Testis (tissue), 5 donors: ENCODE measurements at places on chromosomes 5 and 9.
A peak's percentile ranks its signal among the peaks of the same experiment; 100 is the strongest.

GRCh38 chr9:88567870-88568269, 32.9 kb downstream of the NXNL2 start:
- DNase-seq = no peak

GRCh38 chr5:134072471-134073210, 41.8 kb upstream of the TCF7 start:
- no peak for DNase-seq

GRCh38 chr5:125002727-125003598, 256.5 kb upstream of the ZNF608 start:
- DNase-seq = no peak

GRCh38 chr5:148910216-148910615, 83.8 kb downstream of the ADRB2 start:
- no peak for DNase-seq

DNA sequence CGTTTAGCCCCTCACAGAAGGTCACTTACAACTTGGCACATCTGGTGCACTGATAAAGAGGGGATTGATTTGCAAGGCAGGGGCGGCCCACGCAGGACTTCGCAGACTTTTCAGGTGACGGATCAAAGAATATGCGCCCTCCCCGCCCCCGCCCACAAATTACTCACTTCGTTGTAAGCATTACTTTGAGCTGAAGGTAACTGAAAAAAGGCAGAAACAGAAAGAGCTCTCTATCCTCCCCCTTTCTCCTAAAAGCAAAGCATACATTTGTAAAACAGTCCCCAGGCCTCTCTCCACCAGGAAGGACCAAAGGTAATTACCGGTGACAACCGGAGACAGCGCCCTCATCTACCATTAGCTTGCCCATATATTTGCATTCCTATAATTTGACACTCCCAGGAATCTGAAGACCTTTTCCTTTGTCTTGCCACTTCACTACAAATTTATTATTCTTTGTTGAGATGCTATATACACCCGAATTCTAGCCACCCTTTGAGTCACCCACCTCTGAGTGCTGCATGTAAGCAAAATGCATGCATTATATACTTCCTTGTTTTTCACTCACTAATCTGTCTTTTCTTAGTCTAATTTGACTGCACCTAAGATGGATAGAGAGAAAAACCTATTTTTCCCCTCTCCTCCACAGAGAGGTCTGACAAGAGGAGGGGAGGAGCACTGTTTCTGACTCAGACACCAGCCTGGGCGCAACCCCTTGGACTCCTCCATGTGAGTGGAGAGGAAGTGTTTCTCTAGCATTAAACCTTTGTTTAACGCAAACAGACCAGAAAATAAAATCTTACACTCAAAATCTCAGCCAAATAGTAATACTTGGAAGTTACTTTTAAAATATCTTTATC, 74.7 kb upstream of the SPIN1 start:
- DNase-seq = no peak

- peak; percentile 69 for DNase-seq
Observed at GRCh38 chr9:95494416-95495371, 22.1 kb downstream of the PTCH1 start.

- no peak for DNase-seq
Observed at GRCh38 chr5:107515521-107516080, 155.1 kb downstream of the EFNA5 start.

DNA sequence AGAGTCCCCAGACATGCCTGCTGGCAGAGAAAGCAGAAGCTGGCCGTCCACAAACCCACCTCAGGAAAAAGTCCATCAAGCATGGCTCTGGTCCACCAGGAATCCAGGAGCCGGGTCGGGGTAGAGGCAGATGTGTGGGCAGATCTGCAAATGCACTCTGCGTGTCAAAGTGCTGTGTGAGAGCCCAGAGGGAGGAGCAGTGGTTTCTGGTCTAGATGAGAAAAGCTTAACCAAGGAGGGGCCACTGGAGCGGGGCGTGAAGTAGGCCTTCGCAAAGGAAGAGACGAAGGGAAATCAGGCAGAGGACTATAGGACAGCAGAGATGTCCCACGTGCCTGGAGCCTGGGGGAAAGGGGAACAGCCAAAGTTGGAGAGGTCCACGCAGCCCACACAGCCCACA, 40.0 kb downstream of the TTLL11 start:
- DNase-seq = no peak

DNA sequence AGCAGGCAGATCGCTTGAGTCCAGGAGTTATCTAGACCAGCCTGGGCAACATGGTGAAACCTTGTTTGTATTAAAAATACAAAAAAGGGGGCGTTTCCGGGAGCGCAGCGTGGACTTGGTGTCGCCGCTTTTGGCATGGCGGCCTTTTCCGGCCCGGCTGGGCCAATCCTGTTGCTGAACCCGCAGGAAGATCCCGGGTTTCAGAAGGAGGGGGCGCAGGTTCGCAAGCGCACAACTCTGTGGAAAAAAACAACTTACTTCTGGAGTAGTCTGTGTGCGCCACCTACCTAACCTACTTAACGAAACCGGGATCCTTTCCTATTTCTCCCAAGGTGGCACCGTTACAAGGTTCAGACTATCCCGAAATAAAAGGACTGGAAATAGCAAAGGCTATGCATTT, 198.6 kb downstream of the MSX2 start:
- peak; percentile 52 for DNase-seq

- peak; percentile 66 for DNase-seq
Observed at GRCh38 chr9:33044677-33045282, 19.7 kb downstream of the DNAJA1 start.

GRCh38 chr9:5438301-5439162, 807 bp upstream of the PLGRKT start:
- peak; percentile 26 for DNase-seq

GRCh38 chr9:2461892-2462291, 159.7 kb upstream of the VLDLR start:
- DNase-seq = peak; percentile 15

DNA sequence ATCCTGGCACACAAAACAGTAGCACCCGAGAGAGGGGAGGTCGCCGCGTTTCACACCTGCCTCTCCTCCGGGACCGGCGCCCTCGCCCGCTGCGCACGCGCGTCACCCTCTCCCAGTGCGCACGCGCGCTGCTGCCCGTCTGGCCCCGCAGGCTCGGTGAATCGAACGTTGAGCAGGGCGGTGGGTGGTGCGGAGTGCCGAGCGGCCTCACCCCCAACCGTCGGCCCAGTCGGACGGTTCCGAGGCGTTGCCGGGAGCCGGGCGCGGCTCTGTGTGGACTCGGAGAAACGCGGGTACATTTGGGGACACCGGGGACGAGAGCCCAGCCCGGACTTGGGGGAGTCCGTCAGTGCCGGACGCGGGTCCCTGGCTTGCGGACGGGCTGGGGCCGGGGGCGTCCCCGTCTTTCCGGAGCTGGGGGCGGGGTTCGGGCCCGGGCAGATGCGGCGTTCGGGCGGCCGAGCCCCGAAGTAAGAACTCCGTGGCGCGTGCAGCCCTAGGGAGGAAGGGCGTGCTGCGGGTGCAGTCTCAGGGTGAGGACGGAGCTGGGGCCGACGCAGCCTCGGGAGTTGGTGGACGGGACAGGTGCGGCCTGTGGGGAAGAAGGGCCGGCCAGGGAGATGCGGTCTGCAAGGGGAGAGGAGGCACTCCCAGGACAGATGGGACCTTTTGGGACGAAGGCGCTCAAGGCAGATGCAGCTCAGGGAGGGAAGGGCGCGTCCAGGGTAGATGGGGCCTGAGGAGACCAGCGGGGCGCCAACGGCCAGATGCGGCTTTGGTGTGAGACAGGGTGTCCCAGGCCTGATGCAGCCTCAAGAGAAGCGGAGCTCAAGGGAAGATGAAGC, at the start of gene POMT1:
Gene POMT1 (plus strand): TSS at position 138 of the 845 bp plus-strand sequence. CDS start 1,301 bp downstream, outside the sequence.
- peak; percentile 88 for DNase-seq

DNA sequence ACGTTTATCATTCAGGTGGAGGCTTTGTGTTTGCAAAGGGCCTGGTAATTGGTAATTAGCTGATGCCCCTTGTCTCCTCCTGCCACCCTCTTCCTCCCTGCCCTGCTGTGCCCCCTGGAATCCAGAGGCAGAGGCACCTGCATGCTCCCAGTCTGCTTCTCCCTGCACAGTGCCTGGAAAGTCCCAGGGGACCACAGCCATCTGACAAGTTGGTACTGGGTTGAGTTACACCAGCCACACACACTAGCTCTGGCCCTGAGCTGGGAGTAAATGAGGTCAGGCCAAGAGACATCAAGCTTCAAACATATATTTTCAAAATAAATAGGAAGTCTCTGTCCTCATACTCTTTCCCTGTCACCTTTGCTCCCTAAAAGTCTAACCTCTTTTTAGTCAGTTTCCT, 56.3 kb downstream of the INSYN2B start:
- DNase-seq = no peak

DNA sequence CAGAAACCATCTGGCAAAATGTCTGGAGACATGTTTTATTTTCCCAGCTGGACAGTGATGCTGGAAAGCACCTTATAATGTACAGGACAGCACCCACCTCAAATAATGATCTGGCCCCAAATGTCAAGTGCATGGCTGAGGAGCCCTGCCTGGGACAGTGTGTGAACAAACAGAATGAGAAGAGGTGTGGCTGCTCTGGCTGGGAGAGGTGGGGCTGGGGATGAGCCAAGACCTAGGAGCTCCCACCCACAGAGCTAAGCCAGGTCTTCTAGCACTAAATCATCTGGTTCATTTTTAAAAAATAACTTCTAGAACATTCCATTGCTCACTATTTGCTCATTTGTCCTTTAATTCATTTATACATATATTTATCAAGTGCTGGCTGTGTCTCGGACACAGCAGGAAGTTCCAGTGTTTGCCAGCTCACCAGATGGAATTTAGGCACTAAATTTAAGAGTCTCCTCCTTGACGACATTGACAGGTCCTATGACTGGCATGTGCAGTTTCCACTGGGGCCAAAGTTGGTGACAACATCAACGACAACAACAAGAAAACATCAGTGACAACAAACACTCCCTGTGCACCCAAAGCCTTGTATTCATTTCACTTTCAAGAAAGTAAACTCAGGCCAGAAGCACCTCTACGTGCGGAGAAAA, 59.1 kb downstream of the GTF3C4 start:
- DNase-seq = peak; percentile 46

- DNase-seq = no peak
Observed at GRCh38 chr9:37374892-37375291, 47.6 kb upstream of the GRHPR start.

- no peak for DNase-seq
Observed at GRCh38 chr9:130445268-130445983, 665 bp downstream of the ASS1 start.

DNA sequence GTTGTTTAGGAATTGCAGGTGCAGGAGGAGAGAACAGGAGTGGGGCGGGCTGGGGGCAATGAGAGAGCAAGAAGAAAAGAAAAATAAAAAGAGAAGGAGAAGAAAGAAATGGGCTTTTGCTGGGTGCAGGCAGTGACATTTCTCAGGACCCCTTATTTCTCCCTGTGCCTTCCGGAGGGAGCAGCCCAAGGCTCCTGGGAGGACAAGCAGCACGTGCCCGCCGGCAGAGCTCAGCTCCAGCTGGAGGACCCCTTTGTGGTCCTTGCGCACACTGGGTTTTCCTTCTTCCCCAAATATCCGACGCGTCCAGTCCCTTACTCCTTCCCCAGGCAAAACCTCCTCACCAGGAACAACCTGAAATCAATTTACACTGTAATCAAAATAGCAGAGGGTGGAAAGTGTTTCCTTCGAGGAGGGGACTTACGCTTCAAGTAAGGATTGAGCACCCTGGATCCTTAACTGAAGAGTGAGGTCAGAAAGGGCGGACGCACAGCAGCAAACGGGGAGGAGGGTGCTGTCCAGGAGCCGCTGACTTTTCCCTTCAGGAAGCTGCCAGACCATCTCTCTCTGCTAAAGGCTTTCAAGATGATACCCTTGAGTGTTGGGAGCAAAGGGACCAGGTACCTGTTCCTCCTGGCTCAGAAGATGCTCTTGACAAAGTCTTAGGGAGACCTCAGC, 2.1 kb downstream of the BTNL9 start:
- DNase-seq = no peak

GRCh38 chr9:17082343-17083064, 52.3 kb upstream of the CNTLN start:
- DNase-seq = peak; percentile 59

- no peak for DNase-seq
Observed at GRCh38 chr5:2913281-2913680, 161.8 kb upstream of the IRX2 start.

DNA sequence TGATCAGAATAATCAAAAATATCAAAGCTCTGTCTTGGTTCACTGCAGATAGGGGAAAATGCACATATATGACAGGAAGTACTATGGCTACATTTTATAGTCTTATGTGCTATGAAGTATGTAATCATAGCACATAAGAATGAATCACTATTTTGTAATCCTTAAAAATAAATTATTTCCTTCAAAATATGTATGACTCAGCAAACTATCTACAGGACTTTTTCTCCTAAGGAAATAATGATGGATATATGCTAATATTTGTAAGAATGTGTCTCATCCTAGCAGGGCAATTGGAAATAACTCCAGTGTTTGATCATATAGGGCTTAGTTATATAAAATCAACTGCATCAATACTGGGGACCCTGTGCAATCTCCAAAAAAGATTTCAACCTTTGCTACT, 85.1 kb downstream of the SLC24A2 start:
- DNase-seq = no peak

DNA sequence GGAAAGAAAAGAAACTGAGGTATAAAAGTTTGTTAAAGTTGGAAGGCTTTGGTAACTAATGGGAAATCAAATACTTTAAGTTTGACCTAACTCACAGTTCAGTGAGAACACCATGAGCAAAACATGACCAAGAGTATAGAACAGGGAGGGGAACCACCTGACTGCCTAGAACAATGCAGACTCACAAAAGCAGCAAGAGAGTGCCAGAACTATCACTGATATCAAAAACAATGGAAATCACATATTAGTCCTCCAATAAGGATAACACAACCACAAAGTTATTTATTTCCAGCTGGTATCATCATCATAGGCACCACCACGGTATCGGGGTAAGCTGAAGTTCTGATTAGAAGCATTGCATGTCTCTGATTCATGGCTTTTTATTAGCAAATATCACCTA, 77.5 kb downstream of the TRPM6 start:
- no peak for DNase-seq

GRCh38 chr5:23629396-23629795, 122.0 kb downstream of the PRDM9 start:
- no peak for DNase-seq

GRCh38 chr5:76040806-76041205, 42.4 kb upstream of the SV2C start:
- DNase-seq = no peak

DNA sequence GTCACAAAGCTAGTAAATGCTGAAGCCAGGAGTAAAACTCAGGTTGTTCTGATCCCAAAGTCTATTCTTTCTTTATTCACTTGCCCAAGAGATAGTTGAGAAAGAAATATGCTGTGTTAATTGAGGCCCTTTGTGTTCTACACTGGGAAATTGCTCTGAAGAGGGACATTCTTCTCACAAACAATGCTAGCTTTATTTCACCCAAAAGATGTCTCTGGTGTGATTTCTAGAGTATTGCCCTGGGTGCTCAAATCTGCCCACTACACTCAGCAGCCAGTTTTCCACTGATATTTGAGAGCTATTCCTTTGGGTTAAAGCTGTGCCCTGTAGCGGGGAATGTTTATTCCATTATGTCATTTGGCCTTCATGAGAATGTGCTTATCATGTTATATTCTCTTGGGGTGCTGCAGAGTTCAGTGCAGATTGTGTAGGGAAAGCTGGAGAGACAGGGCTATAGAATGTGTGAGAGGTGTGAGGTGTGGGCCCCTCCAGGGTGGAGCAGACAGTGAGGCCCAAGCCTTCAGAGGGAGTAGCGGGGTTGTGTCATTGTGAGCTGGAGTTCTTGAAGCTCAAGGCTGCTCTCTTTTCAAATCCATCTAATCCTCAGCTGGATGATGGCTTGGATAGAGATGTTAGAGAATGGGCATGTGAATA, 21.0 kb upstream of the C5orf63 start:
- DNase-seq = no peak
